ENCODE measurements at places on chromosomes 13 and 19.

GRCh38 chr13:75366380-75367280 lies 115.3 kb downstream of the TBC1D4 start:
- DNase-seq = no peak

- no peak for DNase-seq
Observed at GRCh38 chr19:11978492-11979100, 13.8 kb downstream of the ZNF763 start.

DNA sequence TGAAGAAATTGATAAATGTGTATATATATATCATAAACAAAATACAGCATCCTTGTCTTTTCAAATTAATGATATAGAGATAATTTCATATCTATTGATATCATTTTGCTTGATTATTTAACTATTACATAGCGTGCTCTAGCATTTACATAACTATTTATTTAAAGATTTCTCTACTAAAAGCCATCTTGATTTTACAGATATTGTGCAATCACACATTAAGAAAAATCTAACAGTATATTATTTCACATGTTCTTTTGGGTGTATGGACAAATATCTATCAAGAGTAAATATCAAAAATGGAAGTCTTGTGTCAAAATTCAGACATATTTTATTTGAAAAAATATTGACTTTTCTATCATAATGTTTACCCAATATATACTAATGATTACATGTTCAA lies 966.8 kb downstream of the SLITRK5 start:
- DNase-seq = no peak

- no peak for DNase-seq
Observed at GRCh38 chr19:4049432-4049831, 17.3 kb downstream of the ZBTB7A start.

- no peak for DNase-seq
Observed at GRCh38 chr13:30664689-30665275, 47.1 kb downstream of the USPL1 start.

- DNase-seq = peak; percentile 21
Observed at GRCh38 chr19:53977429-53977990, 13.9 kb upstream of the CACNG6 start.
